ENCODE measurements at places on chromosomes 13 and 19.

- peak; percentile 3 for DNase-seq
These were observed 21.3 kb downstream of the VRK3 start for GRCh38 chr19:50003810-50004419.

GRCh38 chr13:43879755-43880181 lies at the start of gene LACC1:
LACC1 (plus strand) TSS chr13:43879904; CDS start chr13:43880986, 1,082 bp downstream.
- peak; percentile 59 for DNase-seq

DNA sequence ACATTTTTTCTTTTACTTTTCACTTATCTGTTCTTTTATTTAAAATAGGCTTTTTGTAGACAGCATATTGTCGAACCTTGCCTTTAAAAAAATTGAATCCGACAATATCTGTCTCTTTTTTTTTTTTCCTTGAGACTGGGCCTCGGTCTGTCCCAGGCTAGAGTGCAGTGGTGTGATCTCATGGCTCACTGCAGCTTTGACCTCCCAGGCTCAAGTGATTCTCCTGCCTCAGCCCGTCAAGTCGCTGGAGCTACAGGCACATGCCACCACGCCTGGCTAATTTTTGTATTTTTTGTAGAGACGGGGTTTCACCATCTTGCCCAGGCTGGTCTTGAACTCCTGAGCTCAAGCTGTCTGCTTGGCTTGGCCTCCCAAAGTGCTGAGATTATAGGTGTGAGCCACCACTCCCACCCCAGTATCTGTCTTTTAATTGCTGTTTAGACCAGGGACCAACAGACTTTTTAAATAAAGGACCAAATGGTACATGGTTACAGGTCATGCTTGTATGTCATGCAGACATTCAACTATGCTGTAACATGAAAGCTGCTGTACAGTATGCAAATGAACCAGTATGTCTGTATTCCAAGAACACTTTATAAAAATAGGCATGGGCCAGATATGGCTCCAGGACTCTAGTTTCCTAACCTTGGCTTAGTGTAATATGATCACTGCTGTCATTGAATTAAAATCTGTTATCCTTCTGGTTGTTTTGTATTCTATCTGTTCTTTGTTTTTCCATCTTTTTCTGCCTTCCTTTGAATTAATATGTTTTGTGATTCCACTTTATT lies 80.3 kb downstream of the GJA3 start:
- no peak for DNase-seq

GRCh38 chr13:96238241-96238640 lies 148.3 kb downstream of the HS6ST3 start:
- no peak for DNase-seq

DNA sequence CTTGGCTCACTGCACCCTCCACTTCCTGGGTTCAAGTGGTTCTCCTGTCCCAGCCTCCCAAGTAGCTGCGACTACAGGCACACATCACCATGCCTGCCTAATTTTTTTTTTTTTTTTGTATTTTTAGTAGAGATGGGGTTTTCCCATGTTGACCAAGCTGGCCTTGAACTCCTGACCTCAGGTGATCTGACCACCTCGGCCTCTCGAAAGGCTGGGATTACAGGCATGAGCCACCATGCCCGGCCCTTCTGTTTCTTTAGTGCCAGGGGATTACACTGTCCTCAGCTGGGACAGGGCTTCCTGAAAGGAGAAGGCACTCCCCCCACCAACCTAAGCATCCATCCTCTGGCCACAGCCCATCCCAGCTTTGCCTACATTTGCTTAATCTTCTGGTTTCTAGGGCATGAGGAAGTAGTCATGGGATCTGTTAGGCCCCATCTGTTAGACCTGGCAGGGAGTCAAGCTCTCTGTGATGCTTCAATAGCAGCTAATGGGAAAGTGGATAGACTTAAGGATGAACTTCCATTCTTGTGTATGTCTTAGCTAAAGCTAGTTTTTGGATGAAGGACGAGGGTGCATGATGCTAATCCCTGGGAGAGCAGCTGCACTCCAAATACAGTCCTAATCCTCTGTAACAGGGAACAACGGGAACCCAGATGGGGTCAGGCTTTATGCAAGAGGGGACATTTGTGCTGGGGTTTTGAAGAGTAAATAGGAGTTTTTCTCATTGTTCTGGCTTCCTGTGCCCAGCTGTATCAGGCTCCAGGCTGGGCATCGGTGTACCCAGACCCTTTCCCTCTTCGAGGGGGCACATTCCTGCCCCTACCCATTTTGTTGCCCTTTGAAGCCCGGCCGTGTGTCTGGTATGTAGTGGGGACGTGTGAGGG lies 2.6 kb downstream of the VAV1 start:
- DNase-seq = peak; percentile 20

DNA sequence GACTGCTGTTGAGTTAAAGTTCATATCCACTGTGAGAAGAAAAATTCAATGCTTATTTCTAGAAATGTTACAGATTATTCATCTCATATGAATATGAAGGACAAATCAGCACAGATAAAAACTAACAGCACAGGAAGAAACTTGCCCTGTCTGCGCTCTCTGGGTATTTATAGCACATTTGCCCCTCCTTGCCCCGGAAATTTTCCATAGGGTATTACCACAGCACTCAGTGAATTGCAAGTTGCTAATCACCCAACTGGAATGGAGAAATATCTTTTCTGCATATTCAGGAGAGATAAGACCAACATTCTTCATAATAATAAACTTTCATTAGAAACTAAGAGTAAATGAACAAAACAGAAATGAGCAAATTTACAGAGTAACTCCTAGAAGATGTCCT lies 318.0 kb upstream of the KLF12 start:
- DNase-seq = no peak

GRCh38 chr13:28106976-28107375 lies 6.6 kb upstream of the FLT3 start:
- no peak for DNase-seq

DNA sequence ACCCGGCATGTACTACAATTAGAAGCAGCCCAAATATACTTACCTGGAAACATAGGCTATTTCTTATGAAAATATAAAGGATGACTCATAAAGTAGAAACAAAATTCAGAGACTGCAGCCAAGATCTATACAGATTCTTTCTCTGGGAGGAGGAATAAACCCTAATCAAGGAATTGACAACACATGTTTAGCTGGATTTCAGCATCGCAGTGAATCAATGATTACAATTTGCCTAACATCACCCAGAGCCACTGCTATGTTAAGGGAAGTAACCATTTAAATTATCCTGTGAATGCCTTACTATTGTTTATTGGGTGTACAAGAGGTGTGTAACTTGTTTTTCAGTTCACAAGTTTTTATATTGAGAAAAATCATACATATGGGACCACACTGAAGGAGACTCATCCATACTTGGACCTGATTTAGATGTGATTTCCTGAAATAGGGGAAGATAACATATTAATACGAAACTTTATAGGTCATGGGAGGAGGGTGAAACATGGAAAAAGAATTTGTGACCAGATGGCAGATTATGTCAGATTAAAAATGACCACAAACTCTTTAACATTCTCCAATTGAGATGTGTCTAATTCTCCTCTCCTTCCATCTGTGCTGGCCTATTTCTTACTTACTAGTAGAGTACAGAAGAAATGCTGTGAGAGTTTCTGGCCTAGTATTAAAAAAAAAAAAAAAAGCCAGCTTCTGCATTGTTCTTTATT lies 1168.4 kb downstream of the SLITRK1 start:
- DNase-seq = no peak

Measured in bone marrow (tissue), 2 donors.